Lung (tissue), 17 donors: ENCODE measurements at places on chromosomes 12 and 14.

- no peak for DNase-seq
Measured at GRCh38 chr12:46557539-46558373, 185.2 kb upstream of the SLC38A2 start.

DNA sequence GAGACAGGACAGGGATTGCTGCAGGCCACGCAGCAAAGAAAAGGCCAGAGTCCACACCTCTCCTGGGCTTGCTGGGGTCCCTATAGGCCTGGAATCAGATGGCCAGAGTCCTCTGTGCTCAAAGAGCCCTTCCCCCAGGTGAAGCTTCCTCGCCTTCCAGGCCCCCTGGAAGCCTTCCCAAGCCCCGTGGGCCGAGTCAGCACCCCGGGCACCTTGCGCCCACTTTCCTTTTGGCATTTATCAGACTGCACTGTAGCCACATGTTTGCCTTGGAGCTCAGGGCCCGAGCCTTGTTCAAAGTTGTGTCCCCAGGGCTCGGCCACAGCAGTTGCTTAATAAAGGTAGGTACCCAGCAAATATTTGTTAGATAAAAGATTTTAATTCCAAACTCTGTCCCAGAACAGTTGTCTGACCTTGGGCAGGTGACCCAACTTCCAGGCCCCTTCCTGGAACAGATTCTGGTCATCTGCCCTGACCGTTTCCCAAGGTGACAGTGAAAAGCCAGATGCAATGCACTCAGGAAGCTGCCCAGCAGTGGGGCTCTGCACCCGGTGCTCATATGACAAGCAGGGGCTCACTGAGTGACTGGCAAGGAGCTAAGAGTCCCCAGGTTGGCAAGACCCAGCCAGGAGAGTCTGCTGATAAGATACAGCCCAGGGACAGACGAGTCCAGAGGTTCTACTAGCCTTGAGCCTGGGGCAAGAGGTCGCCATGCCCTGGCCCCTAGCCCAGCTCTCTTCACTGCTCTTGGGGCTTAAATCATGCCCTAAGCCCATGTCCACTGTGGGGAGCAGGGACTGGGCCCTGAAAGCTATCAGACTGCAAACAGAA, 81.2 kb downstream of the PITPNM2 start:
- DNase-seq: no peak

DNA sequence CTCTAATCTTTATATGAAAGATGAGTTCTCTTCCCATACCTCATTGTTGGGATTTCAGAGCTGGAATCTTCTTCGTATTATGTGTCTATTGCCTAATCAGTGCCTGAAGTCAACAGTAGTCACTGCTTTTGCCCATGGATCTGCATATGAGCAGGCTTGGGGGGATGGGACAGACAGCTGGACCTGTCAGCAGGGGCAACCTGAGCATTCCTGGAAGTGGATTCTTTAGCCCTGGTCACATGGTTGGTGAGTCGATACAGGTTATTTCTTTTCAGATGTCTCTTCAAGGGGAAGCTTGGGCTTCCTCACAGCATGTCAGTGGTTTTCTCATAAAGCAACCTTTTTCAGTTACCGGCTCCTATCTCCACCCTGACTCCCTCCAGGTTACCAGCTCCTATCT, 97.3 kb upstream of the RBM19 start:
- no peak for DNase-seq

DNA sequence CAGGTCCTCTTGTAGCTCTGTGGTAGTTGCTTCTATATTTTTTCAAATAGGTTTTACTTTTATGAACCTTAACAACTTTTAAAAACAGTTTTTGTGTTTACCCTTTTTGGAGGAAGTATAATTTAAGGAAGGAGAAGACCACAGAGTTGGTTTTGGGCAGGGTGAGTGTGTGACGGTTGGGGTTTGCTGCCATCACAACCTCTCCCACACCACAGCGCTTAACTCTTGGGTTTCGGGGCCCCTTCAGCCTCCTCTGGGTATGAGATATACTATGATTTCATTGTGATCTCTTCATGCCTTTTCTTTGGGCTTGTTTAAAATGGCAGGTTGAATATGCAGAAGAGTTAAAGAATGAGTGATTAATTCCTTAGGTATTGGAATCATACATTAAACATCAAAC, 228.7 kb upstream of the CRY1 start:
- DNase-seq: no peak

GRCh38 chr14:23546450-23547035, 5.0 kb downstream of the ZFHX2 start:
- DNase-seq: no peak

DNA sequence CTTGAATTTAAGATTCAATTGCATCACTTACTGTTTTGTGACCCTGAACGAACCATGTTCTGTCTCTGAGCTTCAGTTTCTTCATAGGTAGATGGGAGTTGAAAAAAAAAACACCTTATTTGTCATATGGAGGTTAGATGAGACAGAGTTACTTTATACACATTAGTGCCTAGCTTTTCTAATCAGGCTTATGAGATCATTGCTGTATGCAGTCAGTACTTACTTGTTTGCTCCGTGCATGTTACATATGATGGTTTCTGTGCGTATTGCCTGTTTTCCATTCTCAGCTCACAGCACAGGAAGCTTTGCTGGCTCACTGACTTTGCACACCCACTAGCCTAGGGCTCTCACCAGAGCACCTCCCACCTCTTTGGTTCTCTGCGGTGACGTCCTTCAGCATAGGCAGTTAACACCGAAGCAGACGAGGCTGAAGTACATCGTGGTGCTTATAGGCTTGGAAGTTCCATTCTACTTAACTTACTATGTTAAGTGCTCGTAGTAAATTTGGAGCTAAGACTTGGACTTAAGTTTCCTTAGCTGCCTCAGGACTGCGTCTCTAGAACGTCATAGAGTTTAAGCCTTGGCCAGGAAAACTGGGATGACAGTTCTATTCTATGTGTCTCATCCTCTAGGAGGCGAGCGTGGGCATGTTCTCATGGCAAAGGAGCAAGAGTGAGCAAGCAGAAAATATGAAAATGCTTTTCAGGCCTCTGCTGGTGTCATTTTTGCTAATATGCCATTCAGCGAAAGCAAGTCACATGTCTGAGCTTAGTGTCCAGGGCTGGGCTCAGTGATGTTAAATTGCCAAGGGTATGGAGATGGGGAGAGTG, 57.3 kb downstream of the NRXN3 start:
- no peak for DNase-seq

DNA sequence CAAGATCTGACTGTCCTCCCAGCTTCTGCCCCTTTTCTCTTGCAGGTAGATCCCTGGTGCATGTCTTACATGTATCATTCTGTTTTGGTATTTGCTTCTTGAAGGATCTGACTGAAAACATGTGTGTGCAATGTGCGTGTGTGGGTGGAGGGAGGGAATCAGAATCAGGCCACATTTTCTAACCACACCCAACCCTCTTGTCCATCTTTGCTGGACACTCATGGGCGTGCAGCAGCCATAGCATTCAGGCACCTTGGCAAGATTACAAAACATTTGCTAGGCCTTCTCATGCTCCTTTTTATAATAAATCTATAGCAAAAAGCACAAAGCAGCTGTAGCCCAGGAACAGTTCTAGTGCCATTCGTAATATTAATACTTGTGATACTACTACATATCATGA, 233.6 kb upstream of the E2F7 start:
- no peak for DNase-seq

DNA sequence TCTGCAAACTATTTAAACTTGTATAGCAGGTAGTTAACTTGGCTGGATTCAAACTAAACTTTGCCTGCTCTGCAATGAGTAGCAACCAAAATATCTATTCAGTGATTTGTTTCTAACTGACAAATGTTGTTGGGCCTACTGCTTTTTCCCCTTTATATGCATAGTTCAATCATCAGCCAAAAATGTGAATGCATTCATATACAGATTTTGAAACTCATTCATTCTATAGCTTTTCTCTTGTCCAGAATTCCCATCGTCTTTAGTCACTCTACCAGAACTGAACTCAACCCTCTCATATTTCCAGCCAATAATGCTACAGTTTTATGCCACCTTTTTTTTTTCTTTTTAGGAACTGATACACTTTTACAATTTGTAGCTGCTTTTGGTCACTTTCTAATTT, 599.8 kb downstream of the RPL10L start:
- DNase-seq: no peak

- no peak for DNase-seq
Measured at GRCh38 chr14:86940106-86940505, 1052.9 kb downstream of the GALC start.

DNA sequence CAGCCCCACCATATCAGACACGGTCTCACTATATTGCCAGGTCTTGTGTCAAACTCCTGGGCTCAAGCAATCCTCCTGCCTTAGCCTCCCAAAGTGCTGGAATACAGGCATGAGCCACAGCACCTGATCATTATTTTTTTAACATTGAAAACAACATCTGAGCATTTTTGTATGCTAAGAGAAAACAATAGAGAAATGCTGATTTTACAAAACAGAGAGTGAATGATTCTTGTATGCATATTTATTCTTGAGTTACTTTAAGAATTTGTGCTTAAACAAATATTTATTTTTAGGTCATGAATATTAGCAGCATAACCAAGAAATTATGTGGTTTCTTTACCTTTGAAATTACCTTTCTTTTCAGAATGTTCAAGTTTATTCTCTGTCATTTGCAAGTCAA, 81.8 kb upstream of the KITLG start:
- DNase-seq: no peak

GRCh38 chr14:96710060-96710666, 87.0 kb upstream of the VRK1 start:
- DNase-seq: no peak
